ENCODE measurements at places on chromosomes 2 and 18. TPM values are rescaled to one million over a fixed set of nuclear protein-coding genes. Genes with fewer than 3 reads are reported as not detected.

RTKN gene
- total RNA-seq, result 94.0 TPM

MATN3 gene
- not detected for total RNA-seq

PIEZO2 gene
- total RNA-seq, result 0.34 TPM

LIMS3 gene
- total RNA-seq, result 1.1 TPM

ERBB4 gene
- total RNA-seq, result 0.10 TPM

- H3K4me3 ChIP-seq, result no peak overlapping the region
- H3K4me1 ChIP-seq, result no peaks in the 10 kb centered on the region
- H3K27me3 ChIP-seq, result no peaks in the 10 kb centered on the region
- DNase-seq, result no peak
- H3K36me3 ChIP-seq, result no peaks in the 10 kb centered on the region
Observed at GRCh38 chr18:289026-289425, 21.2 kb upstream of the THOC1 start.

GRCh38 chr2:81872006-81872405 is 1567.5 kb upstream of the LRRTM1 start:
- H3K27me3 ChIP-seq, result no peaks in the 10 kb centered on the region
- no peaks in the 10 kb centered on the region for H3K4me1 ChIP-seq
- H3K36me3 ChIP-seq, result no peaks in the 10 kb centered on the region
- no peak overlapping the region for H3K4me3 ChIP-seq

GRCh38 chr2:240618776-240619175 is 6.5 kb upstream of the GPR35 start:
- no peak overlapping the region for H3K27ac ChIP-seq
- H3K4me3 ChIP-seq, result no peak overlapping the region
- no peaks in the 10 kb centered on the region for H3K27me3 ChIP-seq
- no peaks in the 10 kb centered on the region for H3K4me1 ChIP-seq
- H3K36me3 ChIP-seq, result no peaks in the 10 kb centered on the region
- DNase-seq, result no peak

- H3K4me1 ChIP-seq, result no peaks in the 10 kb centered on the region
- no peak overlapping the region for H3K27ac ChIP-seq
Observed at GRCh38 chr2:46208766-46209165, 88.4 kb upstream of the EPAS1 start.

GRCh38 chr2:149002891-149003740 is 35.4 kb upstream of the LYPD6B start:
- no peaks in the 10 kb centered on the region for H3K4me1 ChIP-seq
- no peaks in the 10 kb centered on the region for H3K27me3 ChIP-seq
- no peak for DNase-seq

GRCh38 chr2:117917223-117917917 is 96.5 kb downstream of the CCDC93 start:
- H3K4me1 ChIP-seq, result no peaks in the 10 kb centered on the region
- peaks cover 12% of the 10 kb centered on the region for H3K36me3 ChIP-seq
- no peaks in the 10 kb centered on the region for H3K27me3 ChIP-seq
- no peak for DNase-seq

DNA sequence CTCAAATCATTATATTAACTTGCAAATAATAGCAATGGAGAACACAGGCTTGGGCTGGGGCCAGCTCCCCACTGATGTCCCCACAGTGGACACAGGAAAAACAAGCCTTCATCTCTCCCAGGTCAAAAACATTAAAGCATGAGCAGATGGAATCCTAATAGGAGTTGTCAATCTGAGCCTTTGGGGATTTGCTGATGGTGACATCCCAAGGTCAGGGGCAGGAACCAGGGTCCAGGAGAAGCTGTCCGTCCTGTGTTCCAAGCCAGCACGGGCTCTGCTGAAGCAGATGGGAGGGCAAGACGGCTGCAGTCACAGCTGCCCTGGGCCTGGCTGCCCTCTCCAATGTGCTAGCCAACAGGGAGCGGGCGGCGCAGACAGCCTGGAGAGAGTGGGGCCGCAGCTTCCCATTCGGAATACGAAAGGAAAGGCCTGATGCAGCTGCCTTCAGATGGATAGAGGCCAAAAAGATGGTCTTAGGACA is 135.5 kb downstream of the NDUFA10 start:
- peaks cover 3% of the 10 kb centered on the region for H3K27me3 ChIP-seq
- no peaks in the 10 kb centered on the region for H3K36me3 ChIP-seq
- DNase-seq, result no peak
- H3K4me1 ChIP-seq, result no peaks in the 10 kb centered on the region

DNA sequence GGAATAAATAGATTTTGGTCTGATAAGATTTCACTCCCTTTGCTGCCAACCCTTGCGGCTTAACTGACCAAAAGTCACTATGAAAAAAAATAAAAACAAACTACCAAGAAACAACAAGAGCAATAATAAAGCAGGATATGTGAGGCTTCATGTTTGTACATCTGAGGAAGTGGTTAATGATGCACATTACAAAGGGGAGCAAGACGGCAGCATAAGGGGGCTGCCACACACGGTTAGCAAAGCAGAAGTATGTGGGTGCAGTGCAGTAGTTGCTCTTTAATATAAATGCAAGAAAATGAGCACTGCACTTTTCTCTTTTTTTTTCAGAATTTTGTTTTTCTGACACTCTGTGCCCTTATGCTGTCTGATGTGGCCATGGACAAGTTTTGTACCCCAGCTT is 377.1 kb upstream of the CNTNAP5 start:
- H3K4me1 ChIP-seq, result no peaks in the 10 kb centered on the region
- no peaks in the 10 kb centered on the region for H3K36me3 ChIP-seq
- no peak overlapping the region for H3K4me3 ChIP-seq
- no peaks in the 10 kb centered on the region for H3K27me3 ChIP-seq

- DNase-seq, result no peak
- no peaks in the 10 kb centered on the region for H3K27me3 ChIP-seq
- H3K36me3 ChIP-seq, result no peaks in the 10 kb centered on the region
- H3K4me3 ChIP-seq, result no peak overlapping the region
- H3K27ac ChIP-seq, result no peak overlapping the region
- H3K4me1 ChIP-seq, result no peaks in the 10 kb centered on the region
Observed at GRCh38 chr18:69599377-69599776, 198.7 kb downstream of the DOK6 start.

- no peaks in the 10 kb centered on the region for H3K36me3 ChIP-seq
- DNase-seq, result no peak
- peak overlapping the region; percentile 43 for H3K4me3 ChIP-seq
- peaks cover 13% of the 10 kb centered on the region for H3K27me3 ChIP-seq
Observed at GRCh38 chr2:218858671-218859555, 692 bp upstream of the WNT6 start.

DNA sequence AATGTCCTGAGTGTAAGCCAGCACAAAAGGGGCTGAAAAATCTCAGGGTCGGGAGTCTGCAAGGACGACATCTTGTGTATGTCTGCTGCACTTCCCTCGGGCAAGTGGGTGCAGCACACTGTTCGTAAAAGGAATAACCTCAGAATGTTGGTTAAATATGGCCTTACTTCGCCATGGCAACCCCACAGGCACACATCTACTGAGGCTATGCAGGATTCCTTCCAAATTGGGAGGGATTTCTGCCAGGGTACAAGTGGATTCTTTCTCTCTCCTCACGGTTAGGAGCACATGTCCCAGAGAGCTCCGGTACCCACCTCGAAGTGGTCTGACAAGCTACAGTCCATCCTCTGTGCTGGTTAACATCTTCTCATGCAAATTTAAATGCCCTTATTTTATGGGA is 277.7 kb upstream of the PXDN start:
- no peak overlapping the region for H3K4me3 ChIP-seq
- DNase-seq, result no peak
- H3K36me3 ChIP-seq, result no peaks in the 10 kb centered on the region
- no peaks in the 10 kb centered on the region for H3K4me1 ChIP-seq
- no peak overlapping the region for H3K27ac ChIP-seq

GRCh38 chr2:34001557-34001956 is 402.5 kb upstream of the FAM98A start:
- no peak overlapping the region for H3K27ac ChIP-seq
- no peak for DNase-seq
- no peaks in the 10 kb centered on the region for H3K36me3 ChIP-seq
- no peaks in the 10 kb centered on the region for H3K27me3 ChIP-seq

DNA sequence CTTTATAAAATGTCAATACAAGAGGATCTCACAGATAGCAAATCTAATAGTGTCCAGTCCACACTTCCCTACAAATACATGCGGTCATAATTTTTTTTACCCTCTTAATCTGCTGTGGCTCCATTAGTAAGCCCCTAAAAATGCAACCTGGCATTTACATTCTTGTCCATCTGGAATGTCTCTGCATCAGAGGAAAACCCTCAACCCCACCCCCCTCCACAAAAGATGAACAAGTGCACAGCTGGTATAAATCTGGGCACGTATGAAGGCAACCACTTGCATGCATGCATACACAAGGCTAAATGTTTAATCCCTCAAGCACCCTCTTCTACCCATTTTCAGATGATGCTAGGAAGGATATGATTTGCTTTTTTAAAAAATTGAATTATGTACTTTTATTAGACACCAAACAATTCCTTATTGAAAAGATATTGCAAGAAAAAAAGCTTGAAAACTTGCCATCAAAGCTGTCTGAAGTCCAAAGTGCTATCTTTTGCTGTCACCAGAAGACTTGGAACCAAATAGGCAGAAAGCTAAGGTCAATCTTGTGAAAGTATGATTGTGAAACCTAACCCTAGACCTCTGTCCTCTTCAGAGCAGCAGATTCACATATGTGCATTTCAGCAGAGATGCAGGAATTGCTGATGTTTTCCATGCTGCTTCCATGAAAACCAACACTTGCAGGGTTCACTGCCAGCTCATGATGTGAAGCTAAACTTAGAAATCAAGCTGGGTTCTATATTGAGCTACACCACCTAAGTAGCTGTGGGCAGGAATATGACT is 39.0 kb downstream of the IRS1 start:
- no peaks in the 10 kb centered on the region for H3K27me3 ChIP-seq
- H3K27ac ChIP-seq, result peak overlapping the region; percentile 96
- peaks cover 77% of the 10 kb centered on the region for H3K4me1 ChIP-seq
- H3K4me3 ChIP-seq, result no peak overlapping the region
- 0 out of 2 replicates have a peak, but pooled peaks cover 2% of the 10 kb centered on the region for H3K36me3 ChIP-seq

- no peak overlapping the region for H3K27ac ChIP-seq
- no peaks in the 10 kb centered on the region for H3K4me1 ChIP-seq
- no peak for DNase-seq
- H3K36me3 ChIP-seq, result no peaks in the 10 kb centered on the region
Observed at GRCh38 chr2:233794128-233794658, 16.1 kb downstream of the MROH2A start.

GRCh38 chr18:12779043-12779442 is 76.2 kb downstream of the PSMG2 start:
- DNase-seq, result no peak
- no peaks in the 10 kb centered on the region for H3K27me3 ChIP-seq
- H3K27ac ChIP-seq, result no peak overlapping the region
- no peaks in the 10 kb centered on the region for H3K36me3 ChIP-seq
- H3K4me3 ChIP-seq, result no peak overlapping the region
- no peaks in the 10 kb centered on the region for H3K4me1 ChIP-seq

DNA sequence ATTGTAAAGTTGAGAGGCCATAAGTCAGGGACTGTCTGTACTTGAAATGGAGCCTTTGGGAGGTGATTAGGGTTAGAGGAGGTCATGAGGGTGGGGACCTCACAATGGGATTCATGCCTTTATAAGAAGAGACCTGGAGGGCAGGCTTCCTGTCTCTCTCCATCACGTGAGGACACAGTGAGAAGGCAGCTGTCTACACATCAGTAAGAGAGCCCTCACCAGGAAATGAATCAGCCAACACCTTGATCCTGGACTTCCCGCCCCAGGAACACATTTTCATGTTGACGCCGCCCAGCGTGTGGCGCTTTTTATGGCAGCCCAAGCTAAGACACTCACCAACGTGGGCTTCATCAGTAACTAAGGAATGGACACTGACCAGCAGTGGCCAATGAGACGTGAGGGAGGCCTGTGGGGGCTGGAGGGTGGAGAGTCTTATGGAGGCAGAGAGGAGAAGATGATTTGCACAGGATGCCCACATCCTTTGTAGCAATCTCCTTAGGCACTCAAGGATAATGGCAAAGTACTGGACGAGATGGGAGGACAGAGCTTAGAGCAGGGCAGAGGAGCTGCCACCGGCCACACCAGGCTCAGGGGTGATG is 162.7 kb downstream of the EIPR1 start:
- H3K27ac ChIP-seq, result no peak overlapping the region
- no peaks in the 10 kb centered on the region for H3K27me3 ChIP-seq
- no peaks in the 10 kb centered on the region for H3K36me3 ChIP-seq
- no peak for DNase-seq

DNA sequence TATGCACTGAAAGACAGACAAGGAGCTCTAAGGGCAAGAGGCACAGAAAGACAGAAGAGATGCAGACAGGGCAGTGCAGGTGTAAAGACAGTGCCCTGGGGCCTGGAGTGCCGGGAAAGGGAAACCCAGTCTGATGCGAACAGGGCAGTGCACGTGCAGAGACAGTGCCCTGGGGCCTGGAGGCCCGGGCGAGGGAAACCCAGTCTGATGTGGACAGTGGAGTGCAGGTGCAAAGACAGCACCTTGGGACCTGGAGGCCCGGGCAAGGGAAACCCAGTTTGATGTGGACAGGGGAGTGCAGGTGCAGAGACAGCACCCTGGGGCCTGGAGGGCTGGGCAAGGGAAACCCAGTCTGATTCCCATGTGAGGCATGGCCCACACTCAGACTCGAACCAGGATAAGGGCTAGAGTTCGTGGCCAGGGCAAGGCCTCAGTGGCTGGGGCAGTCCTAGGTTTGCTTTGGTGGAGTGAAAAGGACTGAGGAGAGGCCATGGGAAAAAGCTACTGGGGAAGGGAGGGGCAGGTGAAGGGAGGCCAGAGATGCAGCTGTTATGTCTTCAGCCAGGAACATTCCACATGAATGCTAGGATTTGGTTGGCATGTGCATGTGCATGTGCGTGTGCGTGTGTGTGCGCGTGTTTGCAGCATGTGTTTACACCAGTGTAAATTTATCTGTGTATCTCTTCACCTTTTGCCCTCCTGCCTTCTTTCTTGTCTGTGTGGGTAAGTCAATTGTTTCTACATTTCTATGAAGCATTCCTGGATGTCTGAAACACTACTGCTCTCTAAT is 39.1 kb upstream of the DNMT3A start:
- no peaks in the 10 kb centered on the region for H3K27me3 ChIP-seq
- no peak for DNase-seq
- peaks cover 19% of the 10 kb centered on the region for H3K4me1 ChIP-seq
- H3K4me3 ChIP-seq, result no peak overlapping the region

- H3K4me1 ChIP-seq, result peaks cover 14% of the 10 kb centered on the region
- no peaks in the 10 kb centered on the region for H3K27me3 ChIP-seq
- no peak overlapping the region for H3K27ac ChIP-seq
- H3K4me3 ChIP-seq, result no peak overlapping the region
- DNase-seq, result no peak
Observed at GRCh38 chr2:241692448-241692847, 5.8 kb upstream of the DTYMK start.

GRCh38 chr2:222651718-222652418 is 4.0 kb downstream of the FARSB start:
- peaks cover 3% of the 10 kb centered on the region for H3K36me3 ChIP-seq
- no peak overlapping the region for H3K4me3 ChIP-seq
- H3K27ac ChIP-seq, result no peak overlapping the region
- H3K4me1 ChIP-seq, result no peaks in the 10 kb centered on the region
- no peak for DNase-seq
- H3K27me3 ChIP-seq, result no peaks in the 10 kb centered on the region
